Naive thymus-derived CD8-positive, alpha-beta T cell (primary cell): ENCODE measurements at places on chromosomes 4 and X. TPM values are rescaled to one million over a fixed set of nuclear protein-coding genes. Genes with fewer than 3 reads are reported as not detected.

- H3K36me3 ChIP-seq, result no peaks in the 10 kb centered on the region
- H3K27ac ChIP-seq, result no peak overlapping the region
- H3K4me3 ChIP-seq, result no peak overlapping the region
- H3K27me3 ChIP-seq, result no peaks in the 10 kb centered on the region
- no peaks in the 10 kb centered on the region for H3K4me1 ChIP-seq
Observed at GRCh38 chr4:111501946-111502345, 643.3 kb upstream of the FAM241A start.

The SLC9A7 gene
- polyA plus RNA-seq, result 0.33 TPM

The GRPEL1 gene
- polyA plus RNA-seq, result 47.6 TPM

GRCh38 chr4:158376106-158376840, 145.4 kb upstream of the RXFP1 start:
- no peak for DNase-seq
- no peaks in the 10 kb centered on the region for H3K4me1 ChIP-seq
- no peak overlapping the region for H3K27ac ChIP-seq
- H3K36me3 ChIP-seq, result no peaks in the 10 kb centered on the region

DNA sequence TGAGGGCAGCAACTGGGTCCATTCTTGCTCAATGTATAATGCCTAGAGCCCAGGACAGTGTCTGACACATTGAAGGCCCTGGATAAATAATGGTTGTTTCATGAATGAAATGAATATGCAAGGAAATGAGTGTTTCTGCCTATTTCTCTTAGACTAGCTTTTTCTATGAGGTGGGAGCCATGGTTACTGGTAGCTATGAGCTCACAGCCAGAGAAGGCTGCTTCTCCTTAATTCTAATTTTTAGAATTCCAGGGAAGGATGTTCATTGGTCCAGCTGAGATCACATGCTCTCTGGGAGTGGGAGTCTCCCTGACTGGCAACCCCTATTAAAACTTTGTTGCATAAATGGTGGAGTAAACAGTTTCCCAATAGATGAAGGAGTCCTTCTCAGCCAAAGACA, 9.7 kb upstream of the DCUN1D4 start:
- peaks cover 7% of the 10 kb centered on the region for H3K27me3 ChIP-seq
- H3K27ac ChIP-seq, result no peak overlapping the region
- H3K4me3 ChIP-seq, result no peak overlapping the region
- no peaks in the 10 kb centered on the region for H3K4me1 ChIP-seq
- H3K36me3 ChIP-seq, result no peaks in the 10 kb centered on the region

The FGF2 gene
- polyA plus RNA-seq, result not detected

DNA sequence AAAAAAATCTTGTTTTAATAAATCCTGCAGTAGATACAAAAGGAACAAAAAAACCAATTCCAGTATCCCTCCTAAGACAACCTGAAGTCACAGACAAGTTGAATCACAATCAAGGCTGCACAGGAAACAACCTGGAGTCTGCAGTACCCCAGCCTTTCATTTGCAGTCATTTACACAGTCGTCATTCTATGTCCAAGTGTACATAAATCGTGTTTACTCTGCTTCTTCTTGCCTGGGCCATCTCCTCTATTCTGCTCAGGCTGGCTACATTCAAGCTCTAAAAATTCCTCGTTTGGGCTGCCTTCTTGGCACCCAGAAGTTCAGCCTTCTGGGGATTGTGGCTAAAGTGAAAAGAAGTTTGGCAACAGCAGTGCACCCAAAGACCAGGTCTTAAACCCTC, 37.8 kb downstream of the NALF2 start:
- H3K36me3 ChIP-seq, result no peaks in the 10 kb centered on the region
- DNase-seq, result no peak
- peaks cover 2% of the 10 kb centered on the region for H3K27me3 ChIP-seq
- H3K4me1 ChIP-seq, result peaks cover 10% of the 10 kb centered on the region
- no peak overlapping the region for H3K27ac ChIP-seq
- H3K4me3 ChIP-seq, result no peak overlapping the region

The NLGN3 gene
- 0.06 TPM for polyA plus RNA-seq

DNA sequence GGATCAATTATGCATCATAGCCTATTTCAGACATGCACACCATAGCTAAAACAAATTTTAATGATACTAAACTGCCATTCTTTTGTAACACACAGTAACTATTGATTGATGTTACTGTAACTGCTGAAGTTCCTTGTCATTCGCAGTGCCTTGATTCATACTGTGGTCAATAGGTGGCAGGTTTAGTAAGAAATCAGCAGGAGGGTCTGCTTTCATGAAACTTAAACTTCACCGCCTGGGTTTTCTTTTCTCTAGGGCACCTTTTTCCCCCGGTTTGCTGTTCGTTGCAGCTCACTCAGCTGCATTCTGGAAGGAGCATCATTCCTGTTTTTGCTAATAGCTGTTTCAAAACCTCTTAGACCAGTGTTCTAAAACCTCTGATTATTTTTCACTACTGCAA, 88.1 kb downstream of the RPA4 start:
- H3K27ac ChIP-seq, result no peak overlapping the region
- H3K36me3 ChIP-seq, result peaks cover 18% of the 10 kb centered on the region
- H3K4me1 ChIP-seq, result no peaks in the 10 kb centered on the region
- no peaks in the 10 kb centered on the region for H3K27me3 ChIP-seq
- no peak overlapping the region for H3K4me3 ChIP-seq
- DNase-seq, result no peak

The NWD2 gene
- polyA plus RNA-seq, result not detected

DNA sequence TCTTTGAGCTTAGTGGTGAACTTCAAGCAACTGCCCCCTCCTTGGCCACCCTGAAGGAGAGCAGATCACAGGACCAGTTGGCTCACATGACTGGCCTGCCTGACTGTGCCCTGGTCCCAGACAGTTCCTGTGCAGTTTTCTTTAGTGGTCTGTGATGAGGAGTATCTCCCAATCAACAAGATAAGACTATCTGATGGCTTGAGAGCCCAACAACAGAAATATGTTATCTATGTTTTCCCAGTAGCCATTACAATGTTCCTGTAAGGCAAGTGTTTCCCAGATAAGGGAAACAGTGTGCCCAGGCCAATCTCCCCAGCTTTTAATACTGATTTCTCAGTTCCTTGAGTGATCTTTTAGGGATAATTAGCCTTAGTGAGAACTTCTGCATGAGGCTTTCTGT, 14.2 kb upstream of the TIMM8A start:
- no peak overlapping the region for H3K27ac ChIP-seq
- no peak overlapping the region for H3K4me3 ChIP-seq
- no peak for DNase-seq
- H3K27me3 ChIP-seq, result no peaks in the 10 kb centered on the region
- H3K4me1 ChIP-seq, result no peaks in the 10 kb centered on the region

DNA sequence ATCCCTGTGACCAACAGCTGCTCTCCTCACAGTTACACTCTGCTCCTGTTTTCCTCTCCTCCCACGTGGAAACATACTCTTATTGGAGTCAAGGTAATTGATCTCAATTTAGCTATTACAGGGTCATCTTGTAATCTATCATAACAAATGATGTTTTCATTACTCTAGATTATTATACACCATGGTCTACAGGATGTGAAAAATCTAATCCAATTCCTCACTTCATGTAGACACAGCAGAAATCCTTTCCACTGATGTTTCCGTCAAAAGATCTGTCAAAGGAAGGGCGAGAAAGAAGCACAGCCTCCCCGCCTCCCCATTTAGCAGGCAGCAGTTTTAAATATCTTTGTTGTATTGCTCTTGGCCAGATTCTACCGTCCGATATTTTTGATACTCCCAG, 13.7 kb upstream of the DCTD start:
- H3K4me3 ChIP-seq, result no peak overlapping the region
- DNase-seq, result no peak
- H3K27ac ChIP-seq, result no peak overlapping the region
- H3K27me3 ChIP-seq, result peaks cover 10% of the 10 kb centered on the region
- H3K36me3 ChIP-seq, result no peaks in the 10 kb centered on the region

- H3K27me3 ChIP-seq, result no peaks in the 10 kb centered on the region
- DNase-seq, result no peak
- H3K27ac ChIP-seq, result no peak overlapping the region
- H3K4me1 ChIP-seq, result no peaks in the 10 kb centered on the region
- H3K4me3 ChIP-seq, result no peak overlapping the region
Observed at GRCh38 chrX:63471004-63471403, 119.9 kb upstream of the SPIN4 start.
